Glutamatergic neuron (in vitro differentiated cells): ENCODE measurements at places on chromosomes 3 and 15.

GRCh38 chr3:122295266-122296062 is 29.6 kb upstream of the CSTA start:
- no peak for DNase-seq

GRCh38 chr3:60160822-60161748 is 1090.2 kb downstream of the FHIT start:
- no peak for DNase-seq

DNA sequence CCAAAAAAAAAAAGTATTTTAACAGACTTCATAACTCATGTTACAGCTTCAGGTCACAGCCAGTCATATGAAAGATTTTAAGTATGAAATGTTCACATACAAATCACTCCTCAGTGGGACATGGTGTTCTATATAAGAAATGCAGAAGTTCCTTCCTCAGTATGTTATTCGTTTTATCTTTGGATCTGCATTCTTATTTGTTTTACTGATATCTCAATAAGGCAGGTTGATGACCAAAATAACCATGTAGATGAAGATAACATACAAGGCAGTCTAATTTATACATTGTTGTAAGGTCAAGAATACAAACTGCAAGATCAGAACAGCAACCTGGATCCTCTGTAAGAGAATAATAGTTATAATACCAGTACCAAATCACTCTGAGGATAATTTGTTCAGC is 75.6 kb downstream of the CHAC1 start:
- no peak for DNase-seq

GRCh38 chr3:27577504-27577903 is 93.3 kb upstream of the SLC4A7 start:
- no peak for DNase-seq

DNA sequence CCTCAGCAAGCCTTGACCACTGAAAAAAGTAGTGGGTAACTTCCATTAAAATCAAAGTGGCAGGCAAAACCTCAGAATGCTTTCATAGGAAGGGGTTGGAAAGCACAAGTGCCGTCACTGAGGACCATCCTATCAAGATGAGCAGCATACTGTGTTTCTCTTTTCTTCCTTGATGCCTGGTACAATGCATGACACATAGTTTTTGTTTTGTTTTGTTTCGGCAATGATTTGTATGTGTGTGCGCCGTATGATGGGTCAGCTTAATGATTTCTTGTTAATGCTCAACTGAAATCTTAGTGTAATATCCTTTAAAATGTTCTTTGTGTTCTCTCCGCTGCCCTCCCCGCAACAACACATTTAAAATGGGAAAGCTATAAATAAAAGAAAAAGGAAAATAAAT is 476.4 kb upstream of the KCNMB2 start:
- no peak for DNase-seq

DNA sequence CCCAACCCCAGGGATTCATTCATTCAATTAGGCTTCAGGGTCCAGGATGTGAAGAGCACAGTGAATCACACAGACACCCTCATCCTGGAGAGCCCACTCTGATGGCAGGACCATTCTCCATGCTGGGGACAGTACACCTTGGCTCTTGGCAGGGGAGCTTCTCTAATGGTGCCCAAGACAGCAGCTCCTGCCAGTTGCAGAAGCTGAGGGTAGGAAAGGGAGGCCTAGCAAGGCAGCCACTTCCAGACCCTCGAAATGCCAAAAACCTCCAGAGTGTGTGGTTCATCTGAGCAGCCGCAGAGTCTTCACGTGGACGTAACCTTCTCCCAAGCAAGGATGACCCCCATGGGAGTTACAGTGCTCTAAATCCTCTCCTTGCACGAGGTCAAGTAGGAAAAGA is 186.2 kb downstream of the XXYLT1 start:
- DNase-seq: no peak

DNA sequence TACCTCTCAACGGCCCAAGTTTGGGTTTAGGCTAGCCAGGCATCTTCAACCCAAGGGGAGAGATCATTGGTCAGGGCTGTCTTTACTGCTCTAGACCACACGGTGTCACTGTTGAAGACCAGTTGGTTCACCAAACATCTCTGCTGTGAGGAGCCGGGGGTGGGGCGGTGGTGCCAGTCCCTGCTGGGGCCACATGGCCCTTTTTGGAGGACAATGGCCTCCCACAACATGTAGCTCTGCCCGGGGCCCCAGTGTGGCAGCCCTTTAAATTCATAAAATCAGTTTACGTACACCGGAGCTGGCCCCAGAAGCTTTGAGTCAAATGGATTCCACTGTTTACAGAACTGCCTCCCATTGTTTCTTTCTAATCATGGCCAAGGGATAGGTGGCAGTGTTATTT is 19.1 kb upstream of the TM4SF18 start:
- peak; percentile 56 for DNase-seq

DNA sequence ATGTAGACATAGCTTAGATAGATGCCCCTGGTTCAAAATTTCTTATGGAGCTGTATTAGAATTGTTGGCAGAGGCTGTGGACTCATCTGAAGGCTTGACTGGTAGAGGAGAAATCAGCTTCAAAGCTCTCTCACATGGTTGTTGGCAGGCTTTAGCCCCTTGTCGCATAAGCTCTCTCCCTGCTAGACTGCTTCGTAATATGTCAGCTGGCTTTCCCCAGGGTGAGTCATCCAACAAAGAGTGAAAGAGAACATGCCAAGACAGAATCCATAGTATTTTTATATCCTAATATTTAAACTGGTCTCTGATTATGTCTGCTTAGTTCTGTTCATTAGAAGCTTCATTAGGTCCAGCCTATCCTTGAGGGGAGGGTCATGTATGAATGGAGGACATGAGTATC is 427.4 kb upstream of the NAALADL2 start:
- DNase-seq: no peak

DNA sequence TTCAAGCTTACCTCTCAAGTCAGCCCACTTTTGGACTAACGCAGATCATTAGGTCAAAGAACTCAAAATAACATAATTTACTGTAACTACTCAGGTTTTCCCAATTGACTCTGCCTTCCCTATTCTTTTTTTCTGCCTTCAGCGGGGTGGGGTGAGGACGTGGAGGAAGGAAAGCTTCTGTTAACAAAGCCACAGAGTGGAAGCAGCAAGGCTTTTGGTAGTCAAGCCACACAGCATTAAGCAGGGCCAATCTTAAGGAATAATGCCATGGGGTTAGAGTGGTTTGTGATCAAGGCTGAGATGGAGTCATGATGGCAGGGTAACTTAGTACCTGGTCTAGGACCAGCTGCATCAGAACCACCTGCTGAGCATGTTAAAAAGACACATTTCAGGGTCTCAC is 277.5 kb downstream of the TIGIT start:
- DNase-seq: no peak

GRCh38 chr15:95880630-95881029 is 449.9 kb upstream of the NR2F2 start:
- DNase-seq: no peak

- no peak for DNase-seq
Observed at GRCh38 chr15:56816781-56817180, 83.5 kb upstream of the ZNF280D start.

- DNase-seq: no peak
Observed at GRCh38 chr3:14799146-14799545, 19.6 kb upstream of the FGD5 start.

DNA sequence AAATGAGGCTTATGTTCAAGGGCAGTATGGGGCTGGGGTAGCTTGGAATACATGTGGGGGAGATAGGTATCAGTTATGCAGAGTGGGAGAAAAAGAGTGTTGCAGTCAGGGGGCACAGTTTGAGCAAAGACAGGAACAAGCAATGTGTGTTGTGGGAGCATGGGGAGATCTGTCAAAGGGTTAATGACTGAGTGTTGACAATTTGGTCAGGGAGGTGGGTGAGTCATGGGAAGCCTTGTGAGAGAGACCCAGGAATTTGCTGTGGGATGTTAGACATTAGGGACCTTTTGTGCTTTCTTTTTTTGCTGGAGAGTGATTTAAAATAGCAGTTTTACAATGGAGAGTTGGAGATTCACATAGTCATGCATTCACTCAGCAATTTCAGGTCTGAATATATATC is 221.6 kb upstream of the NR2E3 start:
- DNase-seq: no peak

DNA sequence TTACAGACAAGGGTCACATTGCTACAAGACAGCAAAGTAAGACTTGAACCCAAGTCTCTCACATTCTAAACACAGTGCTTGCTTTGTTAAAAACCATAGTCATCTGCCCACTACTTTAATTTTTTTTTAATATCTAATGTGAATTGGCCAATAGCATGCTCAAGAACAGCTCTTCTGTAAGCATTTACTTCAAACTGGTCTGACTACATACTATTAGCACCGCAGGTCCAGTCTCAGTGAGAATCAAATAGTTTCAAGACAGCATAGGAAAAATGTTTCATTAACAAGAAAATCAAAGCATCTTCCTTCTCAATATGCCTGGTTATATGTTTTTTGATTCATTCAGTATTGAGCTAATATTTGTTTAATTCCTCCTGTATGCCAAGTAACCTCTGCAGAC is 419.9 kb downstream of the ERC2 start:
- DNase-seq: no peak

DNA sequence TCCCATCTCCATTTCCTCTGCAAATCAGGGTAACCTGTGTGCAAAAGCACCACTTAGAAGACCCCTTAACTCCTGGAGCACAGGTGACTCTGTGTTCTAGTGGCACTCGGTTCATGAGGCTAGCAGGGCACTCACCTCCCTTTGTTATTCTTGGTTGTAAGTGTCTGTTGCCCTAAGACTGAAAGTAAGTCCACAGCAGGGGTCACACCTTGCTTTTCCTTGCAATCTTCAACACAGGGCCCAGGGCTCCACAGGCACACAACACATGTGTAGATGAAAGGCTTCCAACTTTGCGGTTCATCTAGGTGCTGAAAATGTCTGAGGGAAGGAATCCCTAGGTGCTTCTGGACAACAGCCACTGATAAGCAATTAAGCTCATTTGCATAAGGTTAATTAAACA is 2.9 kb downstream of the RNU6-1 start:
- no peak for DNase-seq
